ENCODE measurements at places on chromosomes 16 and 17.

GRCh38 chr16:30644334-30644830 lies 6.4 kb upstream of the PRR14 start:
- H3K27me3 ChIP-seq = peaks cover 6% of the 10 kb centered on the region
- H3K4me1 ChIP-seq = peaks cover 3% of the 10 kb centered on the region
- DNase-seq = no peak
- H3K36me3 ChIP-seq = no peaks in the 10 kb centered on the region

GRCh38 chr17:8420041-8420934 lies 15.4 kb upstream of the NDEL1 start:
- DNase-seq = no peak
- H3K27ac ChIP-seq = no peak overlapping the region
- no peak overlapping the region for H3K4me3 ChIP-seq
- H3K4me1 ChIP-seq = no peaks in the 10 kb centered on the region
- no peaks in the 10 kb centered on the region for H3K36me3 ChIP-seq

DNA sequence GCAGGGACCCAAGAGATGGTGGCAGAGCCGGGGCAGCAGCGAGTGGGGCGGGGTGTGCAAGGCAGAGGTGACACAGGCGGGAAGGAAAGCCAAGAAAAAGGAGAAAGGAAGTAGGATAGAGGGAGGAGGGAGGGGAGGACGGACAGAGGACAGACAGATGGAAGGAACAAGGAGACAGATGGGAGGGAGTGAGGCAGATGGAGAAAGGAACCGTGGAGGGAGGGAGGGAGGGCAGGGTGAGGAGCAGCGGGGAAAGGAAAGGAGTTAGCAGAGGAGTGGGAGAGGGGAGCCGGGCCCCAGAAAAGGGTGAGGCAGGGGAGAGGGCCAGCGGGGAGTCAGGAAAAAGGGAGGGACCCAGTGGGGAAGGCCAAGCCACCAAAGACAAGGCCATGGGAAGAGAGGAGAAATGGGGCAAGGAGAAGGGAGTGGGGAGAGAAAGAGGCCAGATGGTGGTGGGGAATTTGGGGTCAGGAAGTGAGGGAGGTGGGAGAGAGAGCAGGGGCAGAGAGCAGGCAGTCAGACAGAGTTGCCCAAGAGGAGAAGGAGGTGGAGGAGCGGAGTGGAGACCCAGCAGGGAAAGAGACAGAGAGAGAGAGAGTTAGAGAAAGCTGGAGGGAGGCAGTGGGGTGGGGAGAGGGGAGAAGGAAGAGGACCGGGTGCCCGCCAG lies 13.2 kb upstream of the ASGR1 start:
- H3K27ac ChIP-seq = no peak overlapping the region
- H3K36me3 ChIP-seq = no peaks in the 10 kb centered on the region
- no peak overlapping the region for H3K4me3 ChIP-seq
- no peak for DNase-seq
- H3K4me1 ChIP-seq = no peaks in the 10 kb centered on the region
- peaks cover 1% of the 10 kb centered on the region for H3K27me3 ChIP-seq

GRCh38 chr16:79093554-79093967 lies 507.0 kb downstream of the MAF start:
- H3K4me3 ChIP-seq = no peak overlapping the region
- H3K36me3 ChIP-seq = no peaks in the 10 kb centered on the region
- no peak overlapping the region for H3K27ac ChIP-seq
- peak; percentile 47 for DNase-seq

DNA sequence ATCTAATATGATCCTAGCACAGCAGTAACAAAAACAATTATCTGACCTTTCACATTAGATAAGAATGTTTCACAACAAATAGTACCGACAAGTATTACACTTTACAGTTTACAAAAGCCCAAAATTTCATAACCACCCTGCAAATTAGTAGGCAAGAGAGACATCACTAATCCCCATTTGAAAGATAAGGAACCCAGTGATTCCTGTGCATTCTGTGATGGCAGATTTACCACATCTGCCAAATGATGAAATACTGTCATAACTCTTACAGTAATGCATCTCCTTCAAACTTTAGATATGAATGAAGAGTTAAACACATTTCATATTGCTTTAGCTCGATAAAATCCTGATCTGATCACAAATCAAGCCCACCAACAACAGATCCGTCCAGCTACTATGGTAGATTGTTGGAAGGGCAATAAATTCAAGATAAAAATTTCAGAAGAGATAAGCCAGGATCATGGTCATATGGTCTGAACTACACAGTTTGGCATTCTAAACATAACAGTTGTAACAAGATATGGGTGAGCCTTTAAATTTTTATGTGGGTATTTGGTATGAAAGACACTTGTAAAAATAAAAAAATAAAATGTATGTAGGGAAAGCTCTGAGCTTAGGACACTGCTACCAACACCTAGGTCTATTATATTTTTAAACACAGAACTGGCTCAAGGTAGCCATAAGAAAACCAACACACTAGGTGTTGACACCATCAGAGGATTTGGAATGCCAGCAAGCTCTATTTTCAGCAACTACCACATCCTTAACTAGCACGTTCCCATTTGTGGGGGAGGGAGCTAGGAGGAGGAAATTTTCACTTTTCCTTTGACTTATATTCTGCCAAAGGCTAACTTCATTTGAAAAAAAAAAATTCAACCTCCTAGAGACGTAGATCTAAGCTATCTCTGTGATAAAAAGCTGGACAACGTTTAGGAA lies 9.3 kb downstream of the YWHAE start:
- H3K27me3 ChIP-seq = no peaks in the 10 kb centered on the region
- H3K27ac ChIP-seq = peak overlapping the region; percentile 12
- peaks cover 22% of the 10 kb centered on the region for H3K36me3 ChIP-seq
- DNase-seq = no peak

- no peaks in the 10 kb centered on the region for H3K4me1 ChIP-seq
- no peaks in the 10 kb centered on the region for H3K27me3 ChIP-seq
- H3K27ac ChIP-seq = no peak overlapping the region
- no peaks in the 10 kb centered on the region for H3K36me3 ChIP-seq
- no peak for DNase-seq
- no peak overlapping the region for H3K4me3 ChIP-seq
Measured at GRCh38 chr16:78494674-78495073, 395.2 kb downstream of the WWOX start.

DNA sequence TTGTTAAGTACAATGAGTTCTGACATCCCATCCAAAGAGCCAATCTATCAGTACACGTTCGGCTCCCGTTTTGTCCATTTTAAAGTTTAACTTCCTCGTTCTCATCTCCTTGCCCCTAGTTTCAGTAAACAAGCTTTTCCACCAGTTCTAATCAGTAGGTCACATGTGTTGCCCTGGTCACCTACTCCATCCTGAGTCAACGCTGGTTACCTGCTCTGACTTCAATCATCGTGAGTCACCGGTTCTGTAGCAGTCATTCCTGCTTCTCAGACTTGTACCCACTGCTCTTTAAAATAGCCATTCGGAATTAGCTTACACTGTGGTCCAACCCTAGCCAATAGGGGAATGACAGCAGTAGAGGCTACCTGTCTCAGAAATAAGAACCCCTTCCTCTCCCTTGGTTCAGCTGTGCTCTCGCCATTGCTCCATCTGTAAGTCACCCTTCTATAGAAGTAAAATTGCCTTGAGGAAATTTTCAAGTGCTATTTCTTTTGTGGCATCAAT lies 191.0 kb downstream of the CPPED1 start:
- no peak for DNase-seq
- H3K27me3 ChIP-seq = peaks cover 1% of the 10 kb centered on the region
- H3K4me3 ChIP-seq = no peak overlapping the region
- peaks cover 22% of the 10 kb centered on the region for H3K4me1 ChIP-seq

DNA sequence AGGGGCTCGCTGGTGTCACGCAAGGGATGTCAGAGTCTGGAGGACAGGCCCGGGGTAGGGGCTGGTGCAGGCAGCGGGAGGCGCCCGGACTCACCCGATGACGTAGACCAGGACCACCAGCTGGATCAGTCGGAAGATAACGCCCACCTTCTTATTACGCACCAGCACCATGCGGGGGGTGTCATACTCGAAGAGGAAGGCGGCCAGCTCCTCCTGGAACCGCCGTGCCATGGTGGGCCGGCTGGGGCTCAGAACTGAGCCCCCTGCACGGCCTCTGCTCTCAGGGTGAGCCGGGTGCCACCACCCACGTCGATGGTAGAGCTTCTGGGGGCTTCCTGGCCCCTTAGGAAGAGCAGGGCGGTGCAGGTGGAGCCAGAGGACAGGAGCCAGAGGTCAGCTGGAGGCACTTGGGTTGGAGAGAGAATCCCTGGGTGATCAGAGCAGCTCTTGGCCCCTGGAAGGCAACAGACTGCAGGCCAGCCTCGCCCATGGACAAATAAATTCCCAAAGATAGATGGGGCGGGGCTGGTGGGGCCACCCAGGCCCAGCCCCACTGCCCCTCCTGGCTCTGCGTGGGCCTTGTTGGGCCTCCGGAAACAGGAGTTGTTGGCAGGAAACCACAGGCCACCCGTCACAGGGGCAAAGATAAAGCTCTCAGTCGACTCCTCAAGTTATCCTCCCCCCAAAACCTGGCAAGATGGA lies at the start of gene P2RX1:
Gene P2RX1 (minus strand): TSS at position 471 of the 702 bp plus-strand sequence. CDS start 240 bp downstream, at position 231.
- H3K27me3 ChIP-seq = no peaks in the 10 kb centered on the region
- DNase-seq = peak; percentile 60
- no peak within 1 kb of the TSS for H3K4me3 ChIP-seq
- no peaks in the 10 kb centered on the region for H3K36me3 ChIP-seq
- H3K4me1 ChIP-seq = peaks cover 49% of the 10 kb centered on the region
- peak within 1 kb of the TSS; percentile 23 for H3K27ac ChIP-seq

DNA sequence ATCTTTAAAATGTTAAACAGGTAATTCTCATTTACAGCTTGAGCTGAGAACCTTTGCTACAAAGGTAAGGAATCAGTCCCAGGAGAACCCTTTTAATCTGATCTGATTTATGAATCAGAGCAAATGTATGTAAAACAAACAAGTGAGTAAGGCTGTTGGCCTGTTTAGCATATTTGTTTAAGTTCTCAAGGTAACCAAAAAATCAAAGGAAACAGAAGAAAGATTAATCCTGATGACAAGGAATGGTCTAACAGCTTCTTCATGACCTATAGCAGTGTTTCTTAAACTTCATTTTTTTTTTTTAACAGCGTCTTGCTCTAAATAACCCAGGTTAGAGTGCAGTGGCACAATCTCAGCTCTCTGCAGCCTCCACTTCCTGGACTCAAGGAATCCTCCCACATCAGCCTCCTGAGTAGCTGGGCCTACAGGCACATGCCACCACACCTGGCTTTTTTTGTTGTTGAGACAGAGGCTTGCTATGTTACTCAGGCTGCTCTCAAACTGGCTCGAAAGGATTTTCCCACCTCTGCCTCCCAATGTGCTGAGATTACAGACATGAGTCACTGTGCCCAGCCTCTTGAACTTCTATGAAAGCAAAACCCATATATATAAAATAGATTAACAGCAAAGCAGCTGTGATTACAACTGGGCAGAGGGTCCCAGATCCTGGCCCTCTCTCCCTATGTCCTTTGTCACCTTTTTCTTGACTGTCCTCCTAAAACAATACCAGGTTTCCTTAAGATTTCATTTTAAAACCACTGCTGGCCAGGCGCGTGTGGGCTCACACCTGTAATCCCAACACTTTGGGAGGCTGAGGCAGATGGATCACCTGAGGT lies 5.1 kb upstream of the JPT1 start:
- H3K27me3 ChIP-seq = no peaks in the 10 kb centered on the region
- H3K27ac ChIP-seq = no peak overlapping the region
- DNase-seq = no peak
- no peak overlapping the region for H3K4me3 ChIP-seq
- H3K36me3 ChIP-seq = peaks cover 16% of the 10 kb centered on the region

- DNase-seq = peak; percentile 26
- H3K36me3 ChIP-seq = peaks cover 63% of the 10 kb centered on the region
- peaks cover 47% of the 10 kb centered on the region for H3K4me1 ChIP-seq
Measured at GRCh38 chr17:8226536-8227237, 16.3 kb upstream of the AURKB start.

GRCh38 chr16:65975049-65975708 lies 391.3 kb upstream of the CDH5 start:
- H3K27me3 ChIP-seq = no peaks in the 10 kb centered on the region
- no peak for DNase-seq
- H3K4me3 ChIP-seq = no peak overlapping the region
- no peak overlapping the region for H3K27ac ChIP-seq

DNA sequence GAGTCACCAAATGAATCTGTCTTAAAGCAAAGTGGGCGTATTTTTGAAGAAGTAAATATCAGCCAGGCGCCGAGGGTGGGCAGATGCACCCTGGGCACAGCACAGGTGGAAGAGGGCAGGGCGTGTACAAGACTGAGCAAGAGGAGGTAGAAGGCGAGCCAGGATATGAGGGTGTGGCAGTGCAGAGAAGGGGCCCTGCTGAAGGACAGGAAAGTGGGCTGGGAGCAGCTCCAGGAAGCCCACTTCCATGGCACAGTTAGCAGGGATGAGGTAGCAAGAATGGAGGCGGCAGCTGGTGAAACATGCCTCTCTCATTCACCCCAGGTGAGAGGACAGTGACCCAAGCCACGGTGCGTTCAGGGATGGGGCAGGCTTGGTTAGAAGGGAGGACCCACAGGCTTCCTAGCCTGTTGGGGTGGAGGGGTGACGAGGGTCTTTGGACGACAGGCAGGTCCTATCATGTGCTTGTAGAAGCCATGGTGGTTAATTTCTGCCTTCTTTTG lies 149.3 kb downstream of the CLEC16A start:
- H3K4me3 ChIP-seq = peak overlapping the region; percentile 22
- peak overlapping the region; percentile 93 for H3K27ac ChIP-seq
- H3K4me1 ChIP-seq = peaks cover 88% of the 10 kb centered on the region
- DNase-seq = no peak
- H3K27me3 ChIP-seq = no peaks in the 10 kb centered on the region
- H3K36me3 ChIP-seq = peaks cover 43% of the 10 kb centered on the region

DNA sequence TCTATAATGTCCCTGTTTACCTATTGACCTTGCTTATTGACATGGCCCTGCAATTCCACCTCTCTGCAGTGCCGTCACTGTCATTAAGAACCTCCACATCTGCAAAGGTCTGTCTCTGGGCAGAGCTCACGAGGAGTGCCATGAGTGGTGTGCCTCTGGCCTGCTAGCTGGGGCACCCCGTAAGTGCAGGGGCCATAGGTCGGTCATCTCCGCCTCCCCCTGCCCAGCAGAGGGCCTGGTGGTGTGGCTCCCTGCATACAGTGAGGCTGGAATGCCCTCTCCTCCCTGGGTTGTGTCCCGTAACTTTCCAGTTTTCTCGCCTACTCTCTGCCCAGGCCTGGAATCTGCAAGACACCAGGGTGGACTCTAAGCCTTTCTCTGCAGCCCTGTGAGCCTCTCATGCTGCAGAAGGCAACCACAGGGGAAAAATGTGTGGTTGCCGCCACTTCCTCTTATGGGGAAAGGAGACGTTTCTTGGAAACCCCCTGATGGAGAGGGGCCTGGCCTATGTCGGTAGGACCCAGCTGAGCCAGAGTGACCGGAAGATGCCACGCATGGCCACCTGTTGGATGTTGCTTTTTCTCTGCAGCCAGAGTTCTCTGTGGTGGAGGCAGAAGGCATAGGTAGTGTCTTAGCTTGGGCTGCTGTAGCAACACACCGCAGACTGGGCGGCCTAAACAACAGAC lies 2.7 kb upstream of the SNX20 start:
- H3K4me1 ChIP-seq = peaks cover 72% of the 10 kb centered on the region
- peak overlapping the region; percentile 62 for H3K4me3 ChIP-seq
- DNase-seq = peak; percentile 83
- peak overlapping the region; percentile 83 for H3K27ac ChIP-seq

GRCh38 chr17:67136191-67137025 lies 92.1 kb downstream of the CACNG1 start:
- no peak overlapping the region for H3K4me3 ChIP-seq
- DNase-seq = no peak
- peaks cover 61% of the 10 kb centered on the region for H3K36me3 ChIP-seq
- no peaks in the 10 kb centered on the region for H3K27me3 ChIP-seq
- peaks cover 29% of the 10 kb centered on the region for H3K4me1 ChIP-seq

All from activated CD4-positive, alpha-beta memory T cell treated with anti-CD3 and anti-CD28 coated beads, Interleukin-2, amount 10 ng/mL, durations not matched to agents 7 days and 5 days (primary cell).